ENCODE measurements at places on chromosomes 5 and 9.
A peak's percentile ranks its signal among the peaks of the same experiment; 100 is the strongest.

GRCh38 chr9:120767451-120767850 lies 25.8 kb downstream of the FBXW2 start:
- no peak for DNase-seq

GRCh38 chr9:75531588-75531987 lies 358.9 kb upstream of the PCSK5 start:
- DNase-seq, result peak; percentile 19

DNA sequence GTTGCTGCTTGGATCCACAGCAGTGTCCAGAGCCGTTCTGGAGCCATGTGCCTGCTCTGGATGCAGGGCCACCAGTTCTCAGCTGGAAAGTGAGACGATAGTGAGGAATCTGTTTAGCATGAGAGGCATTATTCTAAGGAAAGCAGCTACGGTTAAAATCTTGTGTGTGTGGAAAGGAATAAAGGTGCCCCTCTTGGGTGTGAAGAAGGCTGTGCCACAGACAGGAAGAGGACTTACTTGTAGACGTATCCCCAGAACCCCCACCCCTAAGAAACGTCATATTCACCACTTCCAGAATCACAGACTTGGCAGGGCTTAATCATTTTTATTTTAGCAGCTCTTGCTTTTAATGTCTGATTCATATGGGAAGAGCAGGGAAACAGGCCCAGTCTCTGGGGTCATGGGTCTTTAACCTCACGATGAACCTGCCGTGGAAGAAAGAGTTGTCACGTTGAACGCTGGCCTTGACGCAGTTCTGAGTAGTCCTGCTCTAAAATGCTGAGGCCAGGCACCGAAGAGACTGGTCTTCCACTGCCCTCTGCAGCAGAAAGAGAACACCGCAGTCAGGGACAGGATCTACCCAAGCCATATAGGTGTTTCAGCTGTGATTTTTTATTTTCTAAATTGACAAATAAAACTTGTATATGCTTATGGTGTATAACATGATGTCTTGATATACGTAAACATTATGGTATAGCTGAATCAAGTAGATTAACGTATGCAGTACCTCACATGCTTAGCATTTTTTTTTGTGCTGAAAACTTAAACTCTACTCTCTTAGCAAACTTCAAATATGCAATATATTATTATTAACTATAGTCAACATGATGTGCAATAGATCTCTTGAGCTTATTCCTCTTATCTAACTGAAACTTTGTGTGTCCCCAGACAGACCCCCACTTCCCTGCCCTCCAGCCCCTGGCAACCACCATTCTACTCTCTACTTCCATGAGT lies 38.8 kb downstream of the CARTPT start:
- DNase-seq, result peak; percentile 86

DNA sequence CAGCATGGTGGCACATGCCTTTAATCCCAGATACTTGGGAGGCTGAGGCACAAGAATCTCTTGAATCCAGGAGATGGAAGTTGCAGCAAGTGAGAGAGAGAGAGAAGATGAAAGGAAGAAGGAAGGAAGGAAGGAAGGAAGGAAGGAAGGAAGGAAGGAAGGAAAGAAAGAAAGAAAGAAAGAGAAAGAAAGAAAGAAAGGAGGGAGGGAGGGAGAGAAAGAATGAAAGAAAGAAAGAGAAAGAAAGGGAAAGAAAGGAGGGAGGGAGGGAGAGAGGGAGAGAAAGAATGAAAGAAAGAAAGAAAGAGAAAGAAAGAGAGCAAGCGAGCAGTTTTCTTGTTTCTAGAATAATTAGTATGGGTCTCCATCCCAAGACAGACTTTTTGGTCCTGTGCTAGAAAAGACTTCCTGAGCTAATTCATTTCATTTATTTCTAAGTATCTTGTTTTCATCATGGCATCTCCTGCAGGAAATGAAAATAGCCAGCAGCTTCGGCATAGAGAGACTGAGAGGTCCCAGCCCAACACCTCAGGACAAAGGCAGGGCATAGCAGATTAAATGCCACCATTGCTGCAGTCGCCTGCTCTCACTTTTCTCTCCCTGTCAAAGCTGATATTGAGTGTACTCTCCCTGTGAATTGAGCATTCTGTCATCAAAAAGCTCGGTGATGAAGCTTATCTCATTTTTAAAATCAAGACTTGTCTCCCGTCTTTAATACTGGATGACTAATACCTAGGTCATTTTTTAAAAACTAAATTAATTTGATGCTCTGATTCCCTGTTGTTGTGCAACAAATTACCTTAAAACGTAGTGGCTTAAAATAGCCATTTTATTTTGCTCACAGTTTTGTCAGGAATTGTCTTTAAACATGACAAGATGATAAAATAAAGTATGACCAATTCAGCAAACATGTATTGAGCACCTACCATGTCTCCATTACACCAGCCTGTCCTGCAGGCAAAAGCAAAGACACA lies 91.8 kb upstream of the ADRA1B start:
- no peak for DNase-seq

DNA sequence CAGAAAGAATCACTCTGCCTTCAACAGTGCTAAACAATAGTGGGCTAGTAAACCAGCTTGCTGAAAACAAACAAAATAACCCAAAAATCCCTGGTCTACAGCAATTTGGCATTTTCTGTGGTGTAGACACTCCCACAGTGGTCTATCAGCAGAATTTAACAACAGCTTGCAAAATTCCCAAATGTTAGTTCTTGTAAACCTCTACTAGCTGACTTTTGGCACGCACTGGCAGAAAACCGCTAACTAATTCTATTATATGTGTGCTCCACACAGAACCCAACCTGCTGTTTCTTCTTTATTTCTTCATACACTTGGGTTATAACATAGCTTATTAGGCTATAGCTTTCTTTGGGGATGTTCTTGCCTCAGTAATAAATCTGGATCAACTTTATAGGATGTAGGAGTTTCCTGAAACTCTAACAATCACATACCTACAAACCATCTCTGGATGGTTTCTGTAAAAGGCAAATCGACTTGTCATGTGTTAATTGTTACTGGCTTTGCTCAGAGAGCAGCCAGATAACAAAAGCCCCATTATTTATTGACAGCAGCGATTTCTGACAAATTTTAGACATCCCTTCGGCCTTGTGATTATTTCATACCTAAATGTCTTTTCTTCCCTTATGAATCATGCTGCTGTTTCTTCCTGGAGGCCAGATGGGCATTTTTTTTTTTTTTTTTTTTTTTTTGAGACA lies 82.7 kb upstream of the NAA35 start:
- DNase-seq, result no peak

DNA sequence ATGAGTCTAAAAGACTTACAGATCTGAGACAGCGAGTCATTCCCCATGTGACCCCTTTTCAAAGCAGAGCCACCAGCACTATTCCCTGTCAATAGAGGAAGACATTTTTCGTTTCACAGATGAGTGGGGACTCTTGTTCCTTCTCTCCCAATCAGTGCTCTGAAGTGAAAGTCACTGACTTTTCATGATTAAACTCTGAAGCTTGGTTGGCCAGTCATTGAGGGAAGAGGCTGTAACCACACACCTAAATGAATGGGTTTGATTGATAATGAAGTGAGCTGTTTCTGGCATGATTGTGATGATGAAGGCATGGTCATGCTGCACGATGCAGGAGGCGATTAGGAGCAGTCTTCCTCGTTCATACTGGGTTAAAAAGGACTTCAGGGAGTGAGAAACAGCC lies 171.9 kb downstream of the ZNF462 start:
- no peak for DNase-seq

- DNase-seq, result peak; percentile 90
These were observed 336.9 kb downstream of the ARHGEF28 start for GRCh38 chr5:73962801-73963425.

DNA sequence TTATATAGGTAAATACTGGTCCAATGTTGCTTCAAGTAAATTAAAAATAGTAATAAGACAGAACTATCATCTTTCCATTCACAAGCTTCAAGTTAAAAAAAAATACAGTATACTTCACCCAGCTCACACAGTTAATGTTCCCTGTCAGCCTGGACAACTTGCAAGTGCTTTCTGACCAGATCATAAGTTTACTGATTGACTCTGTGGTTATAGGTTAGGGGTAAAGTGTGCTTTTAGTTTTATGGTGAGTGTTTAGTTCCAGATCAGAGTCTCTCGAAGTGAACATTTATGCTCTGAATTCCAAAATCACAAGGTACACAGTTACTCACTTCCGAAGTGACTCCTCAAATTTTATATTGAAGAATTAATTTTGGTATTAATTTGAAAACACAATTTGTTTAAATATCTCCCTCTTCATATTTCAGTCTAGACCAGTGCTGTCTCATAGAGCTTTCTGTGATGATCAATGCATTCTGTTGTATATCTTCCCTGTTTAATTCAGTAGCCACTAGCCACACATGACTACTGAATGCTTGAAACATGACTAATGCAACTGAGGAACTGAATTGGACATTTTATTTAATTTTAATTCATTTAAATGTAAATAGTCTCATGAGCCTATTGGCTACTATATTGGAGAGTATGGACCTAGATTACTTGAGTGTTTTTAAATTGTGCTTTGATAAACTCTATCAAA lies 90.7 kb downstream of the MEF2C start:
- peak; percentile 44 for DNase-seq

GRCh38 chr9:76181781-76182180 lies 212.4 kb downstream of the RFK start:
- no peak for DNase-seq

DNA sequence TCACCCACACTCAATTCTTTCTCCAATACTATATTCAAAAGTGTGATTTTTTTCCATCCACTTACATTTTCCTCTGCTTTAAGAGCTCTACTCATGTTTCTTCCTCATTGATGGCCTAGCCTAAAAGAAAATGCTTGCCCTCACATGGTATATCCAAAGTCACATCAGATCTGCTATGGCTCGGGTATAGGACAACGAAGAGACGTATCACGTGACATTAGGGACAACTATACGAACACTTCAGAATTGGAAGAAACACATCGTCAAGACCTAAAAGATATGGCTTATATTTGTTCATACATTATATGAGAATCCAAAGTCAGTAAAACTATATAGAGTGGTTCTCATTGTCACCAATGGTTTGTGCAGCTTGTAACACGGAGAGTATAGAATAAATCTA lies 8.2 kb upstream of the ISL1 start:
- DNase-seq, result no peak

DNA sequence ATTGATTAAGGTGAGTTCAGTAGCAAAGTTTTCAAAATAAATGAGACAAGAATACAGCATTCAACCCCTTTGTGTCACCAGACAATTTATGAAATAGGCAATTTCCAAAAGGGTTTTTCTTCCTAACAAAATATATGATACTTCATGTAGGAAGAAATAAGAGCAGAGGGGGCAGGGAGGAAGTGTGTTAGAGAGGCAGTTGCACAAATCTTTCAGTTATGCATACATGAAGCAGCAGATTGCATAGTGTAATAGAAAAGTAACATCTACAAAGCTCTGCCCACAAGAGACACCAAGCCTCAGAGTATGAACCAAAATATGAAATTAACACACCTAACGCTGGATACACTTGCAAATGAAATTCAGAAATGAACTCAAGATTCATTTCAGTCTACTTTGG lies 157.0 kb downstream of the DENND1A start:
- no peak for DNase-seq

DNA sequence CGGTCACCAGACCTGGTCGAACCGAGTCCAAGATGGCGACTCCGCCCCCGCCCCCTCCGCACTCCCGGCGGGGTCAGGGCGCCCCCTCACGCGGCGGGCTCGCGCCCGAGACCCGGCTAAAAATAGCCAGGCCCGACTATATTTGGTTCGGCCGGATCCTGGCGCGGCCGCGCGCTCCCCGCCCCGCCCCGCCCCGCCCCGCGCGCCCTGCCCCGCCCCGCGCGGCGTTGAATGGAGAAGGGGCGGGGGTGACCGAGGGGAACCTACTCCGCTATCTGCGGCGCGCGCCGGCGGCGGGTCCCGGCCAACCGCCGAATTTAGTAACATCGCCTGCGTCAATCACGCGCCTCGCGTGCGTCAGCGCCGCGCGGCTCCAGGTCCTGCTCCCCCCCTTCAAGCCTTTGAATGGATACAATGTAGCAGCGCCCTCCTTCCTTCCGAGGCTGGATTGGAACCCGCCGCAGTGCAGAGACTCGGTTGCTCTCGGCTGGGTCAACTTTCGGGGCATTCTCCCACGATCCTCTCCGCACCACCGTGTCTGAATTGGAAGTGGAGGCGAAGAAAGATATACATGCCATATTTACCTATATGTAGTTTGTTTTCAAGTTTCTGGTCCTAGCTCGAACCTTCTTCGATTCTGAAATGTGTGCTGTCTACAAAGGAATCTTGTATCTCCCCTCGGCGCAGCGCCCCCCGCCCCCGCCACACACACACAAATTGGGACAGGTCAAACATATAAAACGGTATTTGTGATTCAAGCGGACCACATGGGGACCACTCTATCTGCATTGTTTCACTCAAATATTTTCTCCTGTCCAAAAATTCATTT lies 1.6 kb upstream of the NR4A3 start:
- DNase-seq, result peak; percentile 97

- peak; percentile 62 for DNase-seq
These were observed 809 bp downstream of the TNIP1 start for GRCh38 chr5:151079838-151080612.

GRCh38 chr5:1161833-1162229 lies 39.6 kb upstream of the SLC6A19 start:
- peak; percentile 71 for DNase-seq

- DNase-seq, result peak; percentile 51
These were observed 300.8 kb downstream of the OSTF1 start for GRCh38 chr9:75389101-75389500.

DNA sequence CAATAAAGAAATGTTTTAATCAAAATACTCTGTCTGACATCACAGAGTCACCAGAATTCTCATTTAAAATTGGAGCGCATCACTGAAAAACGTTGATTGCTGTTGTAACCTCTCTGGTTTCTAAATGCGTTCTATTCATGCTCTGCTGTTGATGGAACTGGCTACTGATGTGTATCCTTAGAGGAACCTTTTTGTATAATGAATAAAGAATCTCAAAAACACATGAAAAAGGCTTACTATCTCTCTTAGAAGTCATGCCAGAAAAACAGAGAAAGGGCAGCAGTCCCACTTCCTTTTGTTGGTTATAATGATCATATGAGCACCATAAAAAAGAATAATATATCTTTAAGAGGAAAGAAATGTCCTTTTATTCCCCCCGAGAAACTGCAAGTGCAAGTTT lies 615.5 kb downstream of the TLE1 start:
- DNase-seq, result no peak

DNA sequence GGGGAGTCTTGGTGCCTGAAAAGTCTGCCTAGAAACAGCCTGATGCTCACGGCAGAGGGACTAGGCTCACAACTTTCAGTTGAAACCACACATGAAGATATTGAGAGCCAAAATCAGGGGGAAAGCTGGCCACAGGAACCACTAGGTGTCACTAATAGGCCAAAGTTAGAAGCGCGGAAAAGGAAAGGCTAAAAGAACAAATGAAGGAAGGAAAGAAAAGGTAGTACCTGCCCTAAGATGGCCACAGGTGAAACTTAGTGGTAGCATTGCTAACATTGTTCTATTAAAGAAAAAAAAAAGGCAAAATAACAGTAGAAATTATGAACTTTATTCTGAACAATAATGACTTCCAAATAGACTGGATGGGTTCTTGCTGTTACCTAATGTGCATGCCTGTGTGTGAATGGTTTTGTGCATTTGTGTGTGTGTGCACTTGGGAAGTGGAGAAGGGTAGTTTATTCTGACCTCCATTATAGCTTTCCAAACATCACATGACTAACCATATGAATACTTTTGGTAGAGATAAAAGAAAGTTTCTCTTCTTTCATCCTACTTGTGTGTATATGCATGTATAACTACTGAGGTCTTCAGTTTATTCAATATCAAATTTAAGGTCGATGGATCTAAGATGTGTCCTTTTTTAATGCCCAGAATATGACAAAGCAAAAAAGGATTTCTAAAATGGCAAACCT lies 2.1 kb upstream of the RFESD start:
- DNase-seq, result peak; percentile 78

- DNase-seq, result no peak
These were observed 13.8 kb downstream of the TMEM8B start for GRCh38 chr9:35842795-35843194.
